ENCODE measurements at places on chromosomes 4 and X.

DNA sequence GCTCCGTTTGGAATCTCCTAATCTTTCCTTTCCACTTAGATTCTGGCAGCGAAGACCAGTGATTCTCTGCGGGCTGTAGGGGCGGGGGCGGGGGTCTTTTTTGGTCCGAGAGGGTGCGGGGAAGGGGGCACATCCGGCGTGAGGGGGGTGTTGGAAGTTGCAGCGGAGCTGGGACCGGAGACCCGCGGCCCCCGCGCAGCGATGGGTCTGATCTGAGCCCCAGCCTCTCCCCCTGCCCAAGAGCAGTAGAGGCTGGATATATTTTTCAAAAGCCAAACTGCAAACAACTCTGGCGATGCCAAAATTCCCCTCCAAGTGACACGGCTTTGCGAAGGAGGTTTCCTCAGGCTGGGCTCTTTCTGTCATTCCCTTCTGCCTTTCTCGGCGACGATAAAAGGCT is 355 bp downstream of the GRID2 start:
- H3K27me3 ChIP-seq, result peaks cover 35% of the 10 kb centered on the region
- H3K4me3 ChIP-seq, result no peak overlapping the region
- no peak for DNase-seq
- no peaks in the 10 kb centered on the region for H3K36me3 ChIP-seq
- peaks cover 4% of the 10 kb centered on the region for H3K4me1 ChIP-seq

- H3K36me3 ChIP-seq, result no peaks in the 10 kb centered on the region
- no peaks in the 10 kb centered on the region for H3K27me3 ChIP-seq
Measured at GRCh38 chrX:31811106-31811505, 739.3 kb upstream of the FTHL17 start.

DNA sequence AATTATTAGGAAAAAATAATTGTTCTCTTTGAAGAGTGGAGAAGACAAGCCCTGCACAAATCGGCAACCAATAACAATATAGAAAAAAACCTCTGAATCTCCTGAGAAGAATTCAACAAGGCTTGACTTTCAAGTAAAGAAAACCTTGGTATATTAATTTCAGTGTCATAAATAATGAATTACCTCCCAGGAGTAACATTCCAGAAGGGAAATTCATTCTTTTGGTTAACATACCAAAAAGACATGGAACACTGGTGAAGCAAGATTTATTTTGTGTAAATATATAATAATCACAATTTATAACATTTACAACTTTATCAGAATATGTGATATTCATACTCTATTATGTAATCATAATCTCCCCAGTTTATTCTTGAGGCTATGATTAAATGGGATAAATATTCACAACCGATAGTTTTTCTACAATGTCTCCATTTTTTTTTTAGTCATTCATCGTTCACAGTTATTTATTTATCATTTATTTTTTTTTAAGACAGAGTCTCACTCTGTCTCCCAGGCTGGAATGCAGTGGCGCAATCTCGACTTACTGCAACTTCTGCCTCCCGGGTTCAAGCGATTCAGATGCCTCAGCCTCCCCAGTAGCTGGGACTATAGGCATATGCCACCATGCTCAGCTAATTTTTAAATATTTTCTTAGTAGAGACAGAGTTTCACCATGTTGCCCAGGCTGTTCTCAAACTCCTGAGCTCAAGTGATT is 53.0 kb upstream of the RPS6KA6 start:
- no peaks in the 10 kb centered on the region for H3K4me1 ChIP-seq
- no peak for DNase-seq

DNA sequence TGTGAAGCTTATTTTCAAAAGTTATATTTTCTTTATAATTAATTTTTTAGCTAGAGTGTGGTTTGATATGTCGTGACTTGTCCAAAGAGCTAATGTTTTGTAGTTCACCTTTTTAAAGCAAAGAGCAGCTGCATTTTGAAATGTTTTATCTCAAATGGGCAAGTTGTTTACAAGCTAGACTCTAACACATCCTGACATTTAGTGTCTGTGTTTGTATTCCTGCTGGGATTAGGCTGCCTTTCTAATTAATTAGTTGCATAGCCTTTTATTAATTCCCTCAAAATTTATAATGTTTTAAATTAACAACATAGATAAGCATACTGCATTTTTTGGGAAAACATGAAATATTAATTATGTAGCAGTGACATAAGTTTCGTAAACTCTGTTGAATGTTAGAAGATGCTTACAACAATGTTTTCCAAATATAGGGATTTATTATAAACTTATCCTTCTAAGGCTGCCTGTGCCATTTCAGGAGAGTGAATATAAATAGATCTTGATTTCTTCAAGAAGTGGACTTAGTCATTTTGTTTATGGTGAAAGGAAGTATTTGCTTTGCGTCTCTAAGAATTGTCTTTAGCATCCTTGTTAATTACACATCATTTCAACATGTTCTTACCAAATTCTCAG is 37.7 kb upstream of the NUDT6 start:
- H3K27ac ChIP-seq, result no peak overlapping the region
- peaks cover 21% of the 10 kb centered on the region for H3K36me3 ChIP-seq
- no peak overlapping the region for H3K4me3 ChIP-seq
- H3K4me1 ChIP-seq, result peaks cover 9% of the 10 kb centered on the region
- no peaks in the 10 kb centered on the region for H3K27me3 ChIP-seq

Data from activated CD4-positive, alpha-beta T cell treated with anti-CD3 and anti-CD28 coated beads for 36 hours (primary cell).